ENCODE measurements at places on chromosomes 4 and X.

- DNase-seq: no peak
Observed at GRCh38 chrX:68846536-68846935, 17.7 kb downstream of the EFNB1 start.

GRCh38 chrX:39244147-39244546 is 442.9 kb downstream of the MID1IP1 start:
- DNase-seq: peak; percentile 39

- DNase-seq: no peak
Observed at GRCh38 chr4:92234393-92235176, 69.2 kb upstream of the GRID2 start.

GRCh38 chrX:19030805-19031204 is 46.9 kb upstream of the PHKA2 start:
- no peak for DNase-seq

DNA sequence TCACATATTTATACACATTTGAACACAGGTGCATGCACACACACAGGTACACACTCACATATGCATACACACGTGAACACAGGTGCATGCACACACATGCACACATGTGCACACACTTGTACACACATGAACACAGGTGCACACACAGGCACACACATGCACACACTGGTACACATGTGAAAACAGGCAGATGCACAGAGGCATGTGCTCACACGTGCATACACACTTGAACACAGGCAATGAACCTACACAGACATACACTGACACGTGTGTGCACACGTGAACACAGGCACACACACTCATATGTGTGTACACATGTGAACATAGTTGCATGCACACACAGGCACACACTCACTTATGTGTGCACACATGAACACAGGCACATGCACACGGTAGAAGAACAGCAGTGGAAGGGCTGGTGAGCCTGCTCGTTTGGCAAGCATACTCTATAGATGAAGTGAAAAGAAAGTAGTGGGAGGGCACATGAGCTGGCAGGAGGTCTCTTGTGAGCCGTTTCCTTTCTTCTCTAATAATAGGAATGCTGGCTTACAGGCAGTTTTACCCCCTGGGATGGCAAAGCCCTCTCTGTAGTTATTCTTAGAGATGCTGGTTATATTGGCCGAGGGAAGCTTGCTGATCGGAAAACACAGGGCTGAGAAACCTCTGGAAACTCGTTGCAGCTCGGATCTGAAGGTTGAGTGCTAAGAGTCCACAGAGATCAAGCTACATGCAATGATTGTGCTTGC is 279.6 kb upstream of the CLNK start:
- DNase-seq: no peak

- no peak for DNase-seq
Observed at GRCh38 chr4:162874748-162875147, 291.9 kb downstream of the NAF1 start.

DNA sequence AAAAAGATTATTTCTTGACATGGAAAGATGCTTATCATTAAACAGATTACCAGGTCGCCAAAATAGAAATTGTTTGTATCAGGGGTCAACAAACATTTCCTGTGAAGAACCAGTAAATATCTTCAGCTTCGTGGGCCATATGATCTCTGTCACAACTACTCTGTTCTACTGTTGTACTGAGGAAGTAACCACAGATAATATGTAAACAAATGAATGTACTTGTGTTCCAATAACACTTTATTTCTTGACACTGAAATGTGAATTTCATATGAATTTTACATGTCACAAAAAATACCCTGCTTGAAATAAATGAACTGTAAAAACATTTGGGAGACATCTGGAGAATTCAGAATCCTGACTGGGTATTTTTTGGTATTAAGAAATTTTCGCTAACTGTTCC is 4.7 kb upstream of the FHL1 start:
- no peak for DNase-seq

GRCh38 chr4:169268951-169269760 is 1.6 kb downstream of the SH3RF1 start:
- peak; percentile 36 for DNase-seq

DNA sequence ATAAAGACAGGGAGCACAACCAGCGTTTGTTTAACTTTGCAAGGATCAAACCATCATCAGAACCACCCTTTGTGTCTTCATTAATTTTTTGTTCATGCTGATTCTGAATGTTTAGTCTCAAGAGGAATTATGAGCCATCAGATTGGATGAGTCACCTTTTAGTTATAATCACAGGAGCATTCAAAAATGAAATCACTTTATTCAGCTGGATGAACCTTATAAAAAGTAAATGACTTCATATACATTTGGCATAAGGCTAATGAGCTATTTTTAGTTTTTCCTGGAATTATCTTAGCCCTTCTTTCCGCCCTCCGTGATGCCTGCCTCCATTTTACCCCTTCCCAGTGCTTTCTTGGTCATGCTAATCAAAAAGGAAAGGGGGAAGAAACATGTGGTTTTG is 103.6 kb downstream of the SORBS2 start:
- no peak for DNase-seq

- peak; percentile 33 for DNase-seq
Observed at GRCh38 chr4:48173056-48173991, 39.3 kb upstream of the TXK start.

DNA sequence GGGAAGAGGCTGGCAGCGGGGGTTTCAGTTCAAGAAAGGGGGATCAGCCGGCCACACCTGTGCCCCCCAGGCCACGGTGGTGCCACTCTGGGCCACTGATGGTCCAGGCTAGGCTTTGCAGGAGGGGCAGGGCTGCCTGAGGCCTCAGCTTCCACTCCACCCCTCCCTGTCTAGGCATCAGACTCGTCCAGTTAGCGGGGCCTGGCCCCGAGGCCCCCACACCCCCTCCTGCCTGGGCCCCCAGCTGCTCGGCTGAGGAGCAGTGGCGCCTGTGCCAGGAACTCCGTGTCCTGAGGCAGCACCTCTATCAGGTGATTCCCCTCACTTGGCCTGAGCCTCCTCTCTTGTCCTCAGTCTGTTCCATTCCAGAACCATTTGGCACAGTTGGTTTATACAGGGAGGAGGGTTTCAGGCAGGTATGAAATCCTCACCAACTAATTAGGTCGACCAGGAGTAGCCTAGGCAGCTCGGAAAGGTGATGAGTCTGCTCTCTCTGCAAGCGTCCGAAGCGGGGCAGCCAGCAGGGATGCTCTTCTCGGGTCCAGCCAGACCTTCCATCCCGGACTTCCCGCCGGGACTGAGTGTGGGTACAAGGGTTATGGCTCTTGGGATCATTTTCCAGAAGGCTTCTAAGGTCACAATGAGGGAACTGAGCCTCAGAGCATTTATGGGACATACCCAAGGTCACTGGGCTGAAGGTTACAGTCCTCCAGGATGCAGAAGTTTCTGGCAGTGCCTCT is 2.1 kb downstream of the NSG1 start:
- DNase-seq: no peak

DNA sequence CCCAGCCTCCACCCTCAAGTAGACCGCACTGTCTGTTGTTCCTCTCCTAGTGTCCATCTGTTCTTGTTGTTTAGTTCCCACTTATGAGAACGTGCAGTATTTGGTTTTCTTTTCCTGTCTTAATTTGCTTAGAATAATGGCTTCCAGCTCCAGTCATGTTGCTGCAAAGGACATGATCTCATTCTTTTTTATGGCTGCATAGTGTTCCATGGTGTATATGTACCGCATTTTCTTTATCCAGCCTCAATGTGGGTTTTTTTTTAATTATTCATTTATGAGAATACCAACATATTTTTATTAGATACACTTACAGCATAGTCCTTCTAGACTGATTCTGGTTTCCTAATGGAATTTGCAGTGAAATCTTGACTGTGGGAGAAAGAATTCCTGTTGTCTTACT is 1.3 kb downstream of the VMA21 start:
- DNase-seq: no peak

DNA sequence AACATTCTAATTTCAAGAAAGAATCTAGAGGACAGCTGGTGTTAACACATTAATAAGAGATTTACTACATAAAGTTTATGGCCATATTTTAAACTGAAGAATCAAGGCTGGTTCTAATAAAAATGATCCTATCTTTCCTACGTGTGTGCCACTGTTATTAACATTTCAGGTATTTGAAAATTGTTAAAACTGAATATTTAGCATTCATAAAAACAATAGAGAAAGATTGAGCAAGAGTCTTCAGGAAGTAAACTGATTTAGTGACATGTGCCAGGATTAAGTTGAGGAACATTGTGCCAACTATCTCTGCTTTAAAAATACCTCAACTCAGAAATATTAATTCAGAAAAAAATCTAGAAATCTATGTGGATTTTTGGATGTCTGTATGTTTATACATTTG is 810.1 kb downstream of the FAT4 start:
- DNase-seq: no peak

GRCh38 chr4:83150653-83151330 is 36.3 kb upstream of the PLAC8 start:
- peak; percentile 72 for DNase-seq

DNA sequence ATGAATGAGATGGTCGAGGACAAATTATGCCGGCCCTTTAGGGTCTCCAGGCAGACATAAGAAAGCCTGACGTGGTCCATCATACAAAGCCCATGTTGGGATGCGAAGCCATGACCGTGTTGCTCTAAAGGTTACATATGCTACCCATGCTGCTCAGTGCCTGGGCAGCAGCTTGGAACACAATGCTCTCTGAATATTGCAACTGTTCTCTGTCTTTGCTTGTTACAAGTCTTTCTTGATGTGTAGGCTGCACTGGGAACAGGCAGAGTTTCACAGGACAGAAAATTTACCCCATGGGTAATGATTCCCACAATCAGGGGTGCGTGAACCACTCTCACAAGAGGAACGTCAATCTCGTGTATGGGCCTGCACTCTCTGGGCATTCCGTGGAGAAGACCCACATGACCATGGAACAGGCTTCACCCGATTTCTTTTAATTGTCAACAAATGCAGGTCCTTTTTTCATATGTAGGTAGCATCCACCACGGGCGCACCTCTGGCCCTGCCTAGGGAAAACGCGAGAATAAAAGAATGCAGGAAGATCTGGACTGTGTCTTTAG is 66.3 kb downstream of the NBDY start:
- no peak for DNase-seq

GRCh38 chr4:26821677-26822503 is 38.8 kb upstream of the STIM2 start:
- DNase-seq: peak; percentile 76

DNA sequence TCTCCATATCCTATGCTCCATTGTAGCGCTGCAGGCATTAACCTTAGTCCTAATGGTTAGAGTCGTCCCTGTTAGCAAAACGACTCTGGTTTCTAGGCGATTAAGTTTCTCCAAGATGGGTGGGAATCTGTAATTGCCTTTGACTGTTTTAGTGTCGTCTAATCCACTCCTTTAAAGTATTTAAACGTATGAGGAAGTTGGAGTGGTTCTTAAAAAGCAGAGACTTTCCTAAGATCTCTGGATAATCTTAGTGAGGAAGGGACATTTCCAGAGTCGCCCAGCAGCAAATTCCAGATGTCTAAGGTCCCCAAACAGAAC is 285 bp downstream of the MRPS18C start:
- DNase-seq: no peak

GRCh38 chr4:177232473-177232872 is 77.2 kb upstream of the NEIL3 start:
- no peak for DNase-seq

- peak; percentile 24 for DNase-seq
Observed at GRCh38 chrX:134821370-134821769, 163.1 kb upstream of the PLAC1 start.

- DNase-seq: no peak
Observed at GRCh38 chr4:37463033-37463856, 218.7 kb downstream of the NWD2 start.

GRCh38 chr4:173420801-173421200 is 21.9 kb upstream of the SCRG1 start:
- DNase-seq: no peak

DNA sequence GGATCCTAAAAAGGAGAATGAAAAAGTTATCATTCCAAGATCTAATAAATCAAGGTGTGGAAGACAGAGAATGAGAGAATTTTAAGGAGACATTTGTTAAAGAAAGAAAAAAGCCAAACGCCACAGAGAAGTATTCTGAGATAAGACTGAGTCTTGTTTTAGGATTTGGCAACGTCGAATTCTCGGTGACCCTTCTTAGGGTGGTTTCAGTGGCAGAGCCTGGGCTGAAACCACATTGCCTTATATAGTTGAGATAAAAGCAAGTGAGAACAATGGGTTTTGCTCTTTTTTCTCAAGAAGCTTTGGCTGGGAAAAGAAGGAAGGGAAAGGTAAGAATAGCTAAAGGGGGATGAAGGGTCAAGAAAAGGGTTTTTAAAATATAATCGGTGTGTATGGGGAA is 209.4 kb downstream of the VEGFC start:
- no peak for DNase-seq

GRCh38 chrX:86028681-86029080 is 18.7 kb downstream of the CHM start:
- DNase-seq: no peak

Measured in inflammatory macrophage treated with lipopolysaccharide for 4 hours (primary cell).